ENCODE measurements at places on chromosomes 6 and 20.

DNA sequence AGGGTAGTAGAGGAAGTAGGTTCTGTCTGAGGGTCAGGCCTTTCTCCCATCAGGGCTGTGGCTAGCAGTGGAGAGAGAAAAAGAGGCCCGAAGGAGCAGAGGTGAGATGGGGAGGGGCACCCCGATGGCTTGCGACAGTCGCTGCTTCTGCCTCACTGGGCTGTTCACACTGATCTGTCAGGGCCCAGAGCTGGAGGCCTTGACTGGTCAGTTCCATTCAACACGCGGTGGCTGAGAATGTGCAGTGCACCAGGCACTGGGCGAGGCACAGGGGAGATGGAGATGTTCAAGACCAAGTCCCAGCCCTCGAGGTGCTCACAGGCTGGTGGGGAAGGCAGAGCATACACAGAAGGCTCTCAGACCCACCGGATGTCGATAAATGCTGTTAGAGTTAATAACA, 21.4 kb downstream of the SLC12A5 start:
- DNase-seq = no peak

- DNase-seq = no peak
Measured at GRCh38 chr20:818001-818664, 15.4 kb upstream of the FAM110A start.

DNA sequence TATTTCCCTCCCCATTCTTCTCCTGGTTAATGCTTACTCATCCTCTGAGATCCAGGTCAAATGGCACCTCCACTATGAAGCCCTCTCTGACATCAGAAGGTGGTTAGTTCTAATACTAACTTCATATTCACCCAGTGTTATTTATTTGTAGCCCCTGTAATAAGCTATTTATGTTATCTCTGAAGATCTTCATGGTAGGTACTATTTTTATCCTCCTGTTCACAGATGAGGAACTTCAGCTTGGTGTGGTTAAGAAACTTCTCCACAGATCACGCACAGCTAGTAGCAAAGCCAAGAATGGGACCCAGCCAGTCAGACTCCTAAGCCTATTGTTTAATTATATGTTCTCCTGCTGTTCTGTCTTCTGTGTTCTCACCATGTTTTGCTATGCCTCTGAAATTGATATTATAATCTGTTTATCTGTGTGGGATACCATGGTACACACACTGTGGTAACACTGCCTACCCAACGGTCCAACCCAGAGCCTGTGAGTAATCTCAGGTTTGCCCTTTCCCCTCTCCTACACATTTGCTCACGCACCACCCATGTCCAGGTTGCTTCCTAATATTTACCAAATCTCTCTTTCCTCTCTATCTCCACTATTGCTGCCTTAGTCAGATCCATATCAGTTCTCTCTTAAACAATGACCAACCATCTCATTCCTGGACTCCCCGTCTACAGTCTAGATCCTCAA, 98.4 kb downstream of the IPCEF1 start:
- DNase-seq = no peak

GRCh38 chr6:108727966-108728730, 120.1 kb upstream of the ARMC2 start:
- DNase-seq = no peak

- DNase-seq = no peak
Measured at GRCh38 chr6:14584450-14584849, 466.9 kb downstream of the CD83 start.

DNA sequence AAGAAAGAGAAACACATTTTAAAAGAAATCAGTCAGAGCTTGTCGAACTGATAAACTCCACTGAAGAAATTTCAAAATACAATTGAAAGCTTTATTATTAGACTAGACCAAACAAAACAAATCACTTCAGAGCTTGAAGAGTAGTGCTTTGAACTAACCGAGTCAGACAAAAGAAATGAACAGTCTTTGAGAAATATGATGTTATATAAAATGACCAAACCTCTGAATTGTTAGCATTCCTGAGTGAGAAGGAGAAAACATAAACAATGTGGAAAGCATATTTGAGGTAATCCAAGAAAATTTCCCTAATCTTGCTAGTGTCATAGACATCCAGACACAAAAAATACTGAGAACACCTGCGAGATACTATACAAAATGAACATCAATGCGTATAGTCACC, 13.2 kb upstream of the CST4 start:
- no peak for DNase-seq

Data from SHP77 treated with DMSO at 0.1 percent for 48 hours (cell line).